ENCODE measurements at places on chromosomes 13 and 19.

- no peak for DNase-seq
Measured at GRCh38 chr13:96044238-96044637, 9.0 kb downstream of the UGGT2 start.

DNA sequence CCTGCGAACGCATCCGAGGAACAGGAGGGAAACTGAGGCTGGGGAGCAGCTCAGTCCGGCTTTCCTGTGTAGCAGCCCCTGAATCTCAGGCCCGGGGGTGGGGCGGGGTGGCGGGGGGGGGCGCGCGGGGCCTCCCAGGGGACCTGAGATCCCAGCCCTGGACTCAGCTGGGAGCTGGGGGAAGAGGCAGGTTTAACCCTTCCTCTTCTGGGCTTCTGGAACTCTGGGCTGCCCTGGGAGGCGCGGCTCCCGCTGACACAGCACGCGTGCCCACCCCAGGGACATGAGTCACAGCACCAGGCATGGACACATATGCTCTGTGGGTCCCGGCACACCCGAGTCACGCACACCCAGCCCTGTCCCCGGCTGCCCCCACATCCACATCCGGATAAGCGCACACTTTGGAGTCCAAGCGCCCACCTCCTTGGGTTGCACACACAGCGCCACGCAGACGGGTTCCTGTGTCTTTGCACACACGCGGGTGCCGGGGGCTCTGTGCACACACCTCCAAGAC is 3.5 kb upstream of the CIRBP start:
- no peak for DNase-seq

- no peak for DNase-seq
Measured at GRCh38 chr13:112624602-112625430, 36.9 kb upstream of the TUBGCP3 start.

GRCh38 chr19:15595069-15595468 is 19.9 kb upstream of the CYP4F8 start:
- no peak for DNase-seq

GRCh38 chr19:46225558-46226004 is 4.0 kb upstream of the IGFL1 start:
- DNase-seq = no peak

- no peak for DNase-seq
Measured at GRCh38 chr13:67299751-67300150, 69.6 kb upstream of the PCDH9 start.

DNA sequence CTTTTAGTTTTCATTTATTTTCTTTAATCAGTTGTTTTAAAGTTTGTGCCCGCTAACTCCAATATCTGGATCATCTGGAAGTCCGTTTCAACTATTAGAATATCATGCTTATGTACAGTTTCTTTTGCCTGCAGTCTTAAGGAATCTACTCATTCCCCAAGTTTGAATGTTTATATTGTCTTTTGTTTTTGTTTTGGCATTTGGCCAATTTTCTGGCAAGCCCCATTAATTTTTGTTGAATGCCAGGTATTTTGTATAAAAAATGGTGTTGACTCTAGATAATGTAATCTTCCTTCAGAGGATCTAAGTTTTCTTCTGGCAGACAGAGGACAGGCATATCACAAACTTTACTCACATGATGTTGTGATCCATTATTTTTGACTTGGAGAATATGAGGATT is 11.1 kb upstream of the ZNF235 start:
- no peak for DNase-seq

DNA sequence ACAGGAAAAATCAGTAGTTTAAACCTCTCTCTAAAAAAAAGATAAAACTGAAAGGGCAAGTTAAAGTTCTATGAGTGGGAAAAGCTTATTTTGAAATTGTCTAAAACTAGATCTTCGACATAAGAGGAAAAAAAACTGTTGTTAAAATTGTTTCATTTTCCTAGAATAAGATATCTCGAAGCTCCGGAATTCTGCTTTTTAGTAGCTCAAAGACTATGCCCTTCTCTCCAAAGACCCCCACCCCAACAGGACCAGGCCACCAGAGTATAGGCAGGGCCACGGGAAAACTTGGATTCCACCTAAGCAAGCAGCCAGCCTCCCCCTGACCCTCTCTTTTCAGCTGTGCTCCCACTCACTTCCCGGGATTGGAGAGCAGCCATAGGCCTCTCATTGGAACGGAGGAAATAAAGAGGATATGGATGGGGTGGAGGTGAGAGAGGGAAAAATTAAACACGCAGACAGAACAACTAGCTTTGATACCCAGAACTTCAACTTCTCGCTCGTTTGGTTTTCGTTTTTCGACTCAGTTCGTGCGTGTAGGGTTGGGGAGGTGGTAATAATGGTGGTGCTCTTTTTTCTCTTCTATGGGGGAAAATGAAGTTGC is 3.0 kb downstream of the POU4F1 start:
- no peak for DNase-seq

DNA sequence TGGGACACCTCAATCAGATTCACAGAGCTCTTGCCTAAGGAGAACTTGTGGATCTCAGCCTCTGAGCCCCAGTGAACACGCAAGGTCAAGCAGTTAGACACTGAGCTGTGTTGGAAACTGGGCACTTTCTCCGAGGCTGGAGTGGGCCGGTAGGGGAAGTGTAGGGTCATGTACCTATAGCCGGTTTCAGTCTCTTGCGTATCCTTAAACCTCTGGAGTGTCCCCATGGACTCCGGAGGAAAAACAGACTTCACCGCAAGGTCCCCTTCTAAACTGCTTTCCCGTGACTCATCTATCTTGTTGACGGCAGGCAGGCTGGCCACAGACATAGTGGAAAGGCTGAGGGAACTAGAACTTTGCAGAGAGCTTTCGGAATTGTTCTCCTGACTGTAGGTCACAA is 11.3 kb downstream of the IQCN start:
- no peak for DNase-seq

- DNase-seq = no peak
Measured at GRCh38 chr19:9445037-9445436, 9.7 kb upstream of the ZNF266 start.

DNA sequence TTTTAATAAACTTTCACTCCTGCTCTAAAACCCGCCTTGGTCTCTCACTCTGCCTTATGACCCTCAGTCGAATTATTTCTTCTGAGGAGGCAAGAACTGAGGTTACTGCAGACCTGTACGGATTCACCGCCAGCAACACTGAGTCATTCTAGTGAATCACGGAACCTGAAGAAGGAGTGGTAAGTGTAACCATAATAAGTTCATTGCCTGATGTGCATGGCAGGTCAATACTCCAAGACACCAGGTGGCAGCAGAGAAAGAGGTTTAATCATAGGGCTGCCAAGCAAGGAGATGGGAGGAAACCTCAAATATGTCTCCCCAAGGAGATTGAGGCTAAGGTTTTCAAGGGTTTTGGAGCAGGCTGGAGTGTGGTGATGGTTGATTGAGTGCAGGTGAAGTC is 204.3 kb upstream of the IPO5 start:
- no peak for DNase-seq

DNA sequence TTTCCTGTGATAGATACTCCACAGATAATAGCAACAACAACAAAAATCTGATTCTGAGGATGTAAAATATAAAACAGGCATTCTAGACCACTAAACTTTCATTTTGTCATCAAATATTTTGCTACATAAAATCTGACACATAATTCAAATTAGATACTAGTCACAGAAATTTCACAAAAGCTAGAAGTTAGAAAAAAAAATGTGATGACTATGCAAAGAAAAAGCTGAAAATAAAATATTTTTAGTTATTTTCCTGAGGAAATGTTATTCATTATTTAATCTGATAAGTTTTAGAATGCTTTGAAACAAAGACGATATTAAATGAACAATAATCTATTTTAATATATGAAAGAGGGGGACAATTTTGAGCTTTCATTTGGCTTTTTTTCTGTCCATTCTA is 357.2 kb downstream of the SLITRK6 start:
- no peak for DNase-seq
